ENCODE measurements at places on chromosomes 7 and 10.

DNA sequence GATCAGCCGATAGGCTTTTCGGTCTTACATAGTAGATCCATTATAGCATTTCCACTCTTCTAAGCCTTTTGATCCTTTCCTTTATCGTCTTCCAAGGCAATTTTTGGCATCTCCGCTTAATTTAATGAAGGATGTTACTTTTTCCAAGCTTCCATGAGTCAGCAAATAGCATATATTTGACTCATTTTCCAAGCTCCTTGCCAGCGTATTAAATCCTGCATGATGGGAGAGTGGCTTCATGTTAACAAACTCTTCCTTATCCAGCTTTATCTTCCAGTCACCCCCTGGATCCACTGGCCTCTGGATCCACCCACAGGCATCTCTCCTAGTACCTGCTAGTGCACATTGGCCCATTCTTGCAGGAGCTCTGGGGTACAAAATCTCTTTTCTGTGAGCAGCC lies 13.0 kb downstream of the OR9A2 start:
- DNase-seq, result peak; percentile 55

GRCh38 chr7:137728426-137728825 lies 118.3 kb downstream of the DGKI start:
- no peak for DNase-seq

- DNase-seq, result no peak
Measured at GRCh38 chr7:2038931-2039728, 193.6 kb downstream of the MAD1L1 start.

DNA sequence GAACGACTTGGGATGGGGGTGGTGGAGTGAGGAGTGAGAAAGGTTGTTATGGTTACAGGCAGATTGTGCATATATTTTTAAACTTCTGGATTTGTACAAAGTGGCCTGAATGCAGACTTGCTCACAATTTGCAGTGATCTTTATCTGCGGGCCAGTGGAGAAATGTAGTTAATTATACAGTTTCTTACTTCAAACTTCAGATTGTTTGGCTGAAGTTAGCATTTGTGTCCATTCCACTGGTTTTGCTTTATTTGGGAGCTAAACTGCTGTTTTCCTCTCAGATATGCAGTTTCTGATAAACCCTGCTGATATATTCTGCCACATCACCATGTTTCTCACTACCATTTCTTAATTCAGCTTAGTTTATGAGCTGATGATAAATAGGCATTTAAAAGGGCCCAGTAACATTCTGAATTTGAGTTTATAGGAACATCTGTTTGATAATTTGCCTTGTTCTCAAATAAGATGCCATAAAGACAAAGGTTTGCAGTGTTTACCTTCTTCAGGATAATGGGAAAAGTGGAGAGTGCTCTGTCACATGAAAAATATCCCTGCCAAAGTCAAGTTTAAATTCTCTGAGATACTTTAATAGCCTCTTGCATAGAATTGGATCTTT lies 170.1 kb downstream of the ST7 start:
- DNase-seq, result no peak

DNA sequence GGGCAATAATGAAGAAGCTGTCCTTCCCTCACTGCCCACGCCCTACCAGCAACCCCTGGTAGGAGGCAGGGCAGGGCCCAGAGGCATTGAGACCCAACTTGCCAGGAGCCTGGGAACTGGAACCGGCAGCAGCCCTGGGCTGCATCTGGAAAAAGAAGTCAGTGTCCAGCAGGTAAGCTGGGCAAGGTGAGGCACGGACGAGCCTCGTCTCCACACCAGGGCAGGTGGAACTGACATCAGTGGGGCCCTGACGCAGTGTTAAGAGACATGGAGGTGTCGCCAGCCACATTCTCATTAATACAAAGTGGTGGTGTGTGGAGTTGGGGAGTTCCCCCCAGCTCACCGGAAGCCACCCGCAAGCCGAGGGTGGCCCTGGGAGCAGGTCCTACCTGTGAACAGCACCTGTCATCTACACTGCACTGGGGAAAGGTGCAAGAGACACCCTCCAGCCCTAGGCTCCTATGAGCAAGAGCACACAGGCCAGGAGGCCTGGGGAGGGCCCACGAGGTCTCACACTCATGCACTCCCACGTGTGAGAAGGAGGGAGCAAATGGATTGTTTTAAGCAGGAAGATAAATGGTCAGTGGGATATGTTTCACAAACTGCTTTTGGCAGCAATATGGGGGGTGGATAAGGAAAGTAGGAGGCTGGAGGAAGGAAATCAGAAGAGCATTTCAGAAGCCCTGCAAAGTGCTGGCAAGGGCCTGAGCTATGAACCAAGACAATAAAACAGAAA lies 53.6 kb downstream of the COBL start:
- no peak for DNase-seq

- no peak for DNase-seq
Measured at GRCh38 chr7:50584793-50585408, 19.7 kb upstream of the DDC start.

GRCh38 chr7:7908622-7909145 lies 59.9 kb upstream of the GLCCI1 start:
- DNase-seq, result no peak

DNA sequence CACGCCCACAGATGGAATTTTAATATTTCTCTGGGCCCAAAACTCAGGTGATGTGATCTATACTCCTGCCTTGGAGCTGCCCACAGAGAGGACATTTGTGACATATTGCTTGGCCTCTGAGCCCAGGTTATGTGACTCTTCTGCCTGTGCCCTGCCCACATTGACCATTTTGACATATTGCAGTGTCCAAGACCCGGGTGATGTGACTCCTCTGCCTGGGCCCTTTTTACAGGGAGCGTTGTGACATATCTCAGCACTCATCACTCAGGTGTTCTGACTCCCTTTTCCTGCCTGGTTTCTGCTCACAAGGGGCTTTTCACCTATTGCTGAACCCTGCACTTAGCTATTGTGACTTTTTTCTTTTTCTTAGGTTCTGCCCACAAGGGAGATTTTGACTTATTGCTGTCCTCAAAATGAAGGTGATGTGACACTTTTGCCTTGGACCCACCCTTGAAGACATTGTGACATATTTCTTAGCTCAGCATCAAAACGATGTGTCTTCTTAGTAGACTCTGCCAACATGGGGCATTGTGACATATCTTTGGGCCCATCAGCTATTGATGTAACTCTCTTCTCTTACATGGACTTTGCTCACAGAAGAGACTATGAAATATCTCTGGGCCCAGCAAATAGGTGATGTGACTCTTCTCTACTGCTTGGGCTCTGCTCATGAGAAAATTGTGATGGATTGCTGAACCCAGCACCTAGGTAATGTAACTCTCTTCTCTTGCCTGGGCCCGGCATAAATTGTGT lies 11.0 kb upstream of the ZNF107 start:
- no peak for DNase-seq

GRCh38 chr7:28163949-28164348 lies 16.6 kb downstream of the JAZF1 start:
- DNase-seq, result peak; percentile 81

GRCh38 chr7:127251036-127251464 lies 1.7 kb downstream of the GRM8 start:
- DNase-seq, result no peak

GRCh38 chr7:66078067-66078466 lies 2.4 kb downstream of the ASL start:
- no peak for DNase-seq
